ENCODE measurements at places on chromosomes 7 and 10.

GRCh38 chr7:66466081-66466600 lies 162.5 kb upstream of the KCTD7 start:
- DNase-seq: no peak

- DNase-seq: no peak
Measured at GRCh38 chr7:99992330-99993038, 16.7 kb upstream of the AZGP1 start.

DNA sequence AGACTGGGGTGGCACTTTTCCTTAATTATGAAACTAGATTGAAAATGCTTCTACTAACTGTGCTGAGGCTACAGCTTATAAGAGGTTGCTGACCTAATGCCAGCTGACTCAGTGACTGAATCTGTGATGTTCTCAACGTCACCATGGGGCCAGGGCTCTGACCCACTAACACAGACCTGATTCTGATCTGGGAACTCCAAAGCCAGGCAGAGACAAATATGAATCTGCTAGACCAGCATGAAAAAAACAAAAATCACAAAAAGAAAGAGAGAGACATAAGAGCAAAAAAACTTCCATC lies 16.1 kb downstream of the USP6NL start:
- no peak for DNase-seq

- DNase-seq: no peak
Measured at GRCh38 chr10:90947030-90947960, 26.4 kb upstream of the ANKRD1 start.

- DNase-seq: peak; percentile 26
Measured at GRCh38 chr10:66931340-66931948, 5.6 kb downstream of the LRRTM3 start.

DNA sequence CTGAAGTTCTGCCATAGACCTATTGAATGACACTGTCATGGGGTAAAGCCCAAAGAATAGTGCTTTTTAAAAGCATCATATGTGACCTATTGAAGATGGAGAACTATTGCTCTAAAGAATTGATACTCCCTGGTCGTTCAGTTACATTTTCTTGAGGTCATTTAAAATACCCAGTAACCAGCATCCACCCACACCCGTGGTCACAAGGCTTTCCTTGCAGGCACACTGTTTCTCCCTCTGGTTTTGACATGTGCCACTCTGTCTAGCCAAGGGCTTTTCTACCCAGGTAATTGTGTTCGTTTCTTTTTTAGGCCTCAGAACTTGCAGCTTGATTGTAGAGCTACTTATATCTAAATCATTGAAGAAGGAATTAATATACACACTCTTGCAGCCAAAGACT lies 68.3 kb upstream of the LYZL2 start:
- no peak for DNase-seq

DNA sequence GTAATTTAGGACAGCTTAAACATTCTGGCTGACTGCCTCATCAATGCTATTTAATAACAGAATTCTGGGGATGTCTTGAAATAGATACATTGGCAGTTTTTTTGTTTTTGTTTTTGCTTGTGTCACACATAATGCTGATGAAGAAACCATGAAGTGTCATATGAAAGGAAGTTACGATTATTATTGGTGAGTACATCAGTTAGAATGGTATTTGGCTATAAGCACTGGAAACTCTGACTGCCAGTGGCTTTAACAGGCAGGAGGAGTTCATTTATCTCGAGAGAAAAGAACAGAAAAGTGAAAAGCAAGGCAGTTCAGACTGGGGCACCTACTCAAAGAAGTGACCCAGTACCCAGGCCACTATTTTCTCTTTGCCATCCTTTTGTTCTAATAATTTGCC lies 18.1 kb downstream of the LSM8 start:
- DNase-seq: no peak

- DNase-seq: no peak
Measured at GRCh38 chr7:8184221-8184620, 77.7 kb downstream of the ICA1 start.

DNA sequence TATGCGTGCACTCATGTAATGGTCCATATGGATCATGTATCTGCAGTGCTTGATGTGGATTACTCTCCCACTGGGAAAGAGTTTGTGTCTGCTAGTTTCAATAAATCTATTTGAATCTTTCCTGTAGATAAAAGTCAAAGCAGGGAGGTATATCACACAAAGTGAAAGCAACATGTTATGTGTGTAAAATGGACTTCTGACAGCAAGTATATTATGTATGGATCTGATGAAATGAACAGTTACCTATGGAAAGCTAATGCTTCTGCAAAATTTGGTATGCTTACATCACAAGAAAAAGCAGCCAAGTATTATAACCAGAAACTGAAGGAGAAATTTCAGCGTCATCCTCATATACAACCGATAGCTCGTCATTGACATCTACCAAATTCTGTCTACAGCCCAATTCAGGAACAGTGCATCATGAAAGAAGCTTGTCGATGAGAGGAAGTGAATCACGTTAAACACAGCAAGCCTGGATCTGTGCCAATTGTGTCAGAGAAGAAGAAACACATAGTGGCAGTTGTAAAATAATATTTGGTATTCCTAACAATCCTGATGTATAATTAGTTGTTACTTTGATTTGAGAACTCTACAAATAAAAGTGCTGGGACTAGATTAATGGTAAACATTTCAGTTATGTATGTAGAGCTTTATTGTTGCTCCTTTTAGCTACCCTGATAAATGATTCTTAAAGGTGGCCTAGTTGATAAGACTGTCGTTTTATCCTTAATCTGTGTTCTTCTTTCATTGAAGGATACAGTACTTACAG lies 14.2 kb upstream of the SYPL1 start:
- no peak for DNase-seq

DNA sequence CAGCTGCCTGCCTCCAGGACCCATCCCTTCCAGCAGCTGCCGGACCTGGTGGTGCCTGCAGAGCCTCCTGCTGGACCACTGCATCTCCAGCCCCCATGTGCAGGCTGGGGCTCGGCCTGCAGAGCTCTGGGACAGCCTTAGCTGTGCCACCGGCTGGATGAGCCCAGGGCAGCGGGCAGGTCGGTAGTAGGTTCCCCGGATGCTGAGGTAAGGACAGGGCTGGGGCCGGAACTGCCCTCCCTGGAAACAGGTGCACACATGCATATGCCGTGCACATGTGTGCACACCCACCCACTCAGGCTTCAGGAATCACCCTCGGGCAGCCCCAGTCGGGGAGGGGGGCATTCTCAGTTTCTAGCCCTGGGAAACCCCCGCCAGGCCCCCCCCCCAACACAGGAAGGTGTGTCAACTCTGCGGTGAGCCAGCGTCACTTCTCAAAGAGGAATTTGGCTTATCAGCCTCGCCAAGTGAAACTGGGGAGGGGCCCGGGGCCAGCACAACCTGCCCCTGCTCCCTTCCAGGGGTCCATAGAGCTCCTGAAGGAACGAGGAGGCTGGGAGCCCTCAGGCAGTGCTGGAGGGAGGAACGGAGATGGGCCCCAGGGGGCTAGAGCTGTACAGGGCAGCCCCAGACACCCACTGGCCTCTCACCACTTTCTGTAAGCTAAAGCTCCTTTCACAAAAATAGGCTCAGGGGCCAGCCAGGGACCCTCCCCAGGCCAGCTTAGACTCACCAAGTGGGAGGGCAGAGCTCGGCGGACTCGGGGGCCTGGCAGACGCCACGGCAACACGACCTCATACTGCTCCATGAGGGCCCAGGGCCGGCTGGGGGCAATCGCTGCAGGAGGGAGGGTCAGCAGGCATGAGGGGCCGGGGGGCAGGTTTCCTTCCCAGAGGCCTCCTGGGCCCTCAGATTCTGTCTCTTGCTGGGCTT lies 1.7 kb downstream of the ADAM8 start:
- no peak for DNase-seq

DNA sequence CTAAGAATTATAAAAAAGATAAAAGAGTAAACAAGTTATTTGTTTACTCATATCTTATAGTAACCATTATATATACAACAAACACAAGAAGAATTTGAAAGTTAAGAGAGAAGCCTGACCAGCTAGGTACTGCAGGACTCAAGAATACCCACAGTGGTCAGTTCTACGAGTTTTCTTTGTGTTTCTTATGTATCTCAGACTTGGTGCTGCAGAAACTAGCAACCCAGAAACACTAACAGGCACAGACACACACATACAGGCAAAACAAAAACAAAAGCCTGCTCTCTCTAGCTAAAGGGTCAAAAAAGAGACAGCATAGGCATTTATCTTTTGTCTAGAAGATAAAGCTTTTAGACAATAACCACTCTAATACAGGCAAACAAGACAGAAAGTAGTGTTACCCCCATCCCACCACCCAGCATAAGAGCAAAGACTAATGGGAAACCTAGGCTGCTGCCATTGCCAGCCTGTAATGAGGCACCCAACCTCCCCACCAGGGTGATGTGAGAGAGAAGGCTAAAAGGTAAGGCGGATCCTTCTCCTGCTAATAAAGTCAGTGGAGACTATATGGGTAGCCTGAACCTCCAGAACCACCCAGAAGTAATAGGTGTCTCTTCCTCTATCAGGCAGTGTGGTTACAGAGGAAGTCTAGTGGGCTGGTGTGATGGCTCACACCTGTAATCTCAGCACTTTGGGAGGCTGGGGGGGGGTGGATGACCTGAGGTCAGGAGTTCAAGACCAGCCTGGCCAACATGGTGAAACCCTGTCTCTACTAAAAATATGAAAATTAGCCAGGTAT lies 113.9 kb downstream of the DNAJC1 start:
- no peak for DNase-seq

- no peak for DNase-seq
Measured at GRCh38 chr7:32522746-32523530, 27.6 kb downstream of the AVL9 start.

GRCh38 chr10:128009372-128010126 lies 102.6 kb downstream of the PTPRE start:
- no peak for DNase-seq

DNA sequence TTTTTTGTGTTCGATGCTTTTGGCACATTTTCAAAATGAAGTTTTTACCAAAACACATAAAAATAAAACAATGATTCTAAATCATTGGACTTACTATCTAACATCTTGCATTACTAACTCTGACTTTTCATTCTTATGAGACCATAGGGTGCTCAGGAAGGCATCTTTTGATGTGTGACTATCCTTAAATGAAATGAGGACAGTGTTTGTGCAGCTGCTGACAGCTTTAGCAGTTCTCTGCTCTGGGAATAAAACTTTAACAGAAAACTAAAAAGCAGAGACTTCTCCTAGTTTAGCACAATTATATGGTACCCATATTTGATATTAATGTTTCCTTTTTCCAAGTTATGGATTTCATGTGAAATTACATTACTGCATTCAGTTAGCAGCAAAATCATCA lies 471.6 kb downstream of the ARL4A start:
- DNase-seq: no peak

- DNase-seq: no peak
Measured at GRCh38 chr10:5442065-5442989, 30.0 kb downstream of the NET1 start.

GRCh38 chr10:101071267-101071884 lies 9.6 kb downstream of the KAZALD1 start:
- DNase-seq: no peak

DNA sequence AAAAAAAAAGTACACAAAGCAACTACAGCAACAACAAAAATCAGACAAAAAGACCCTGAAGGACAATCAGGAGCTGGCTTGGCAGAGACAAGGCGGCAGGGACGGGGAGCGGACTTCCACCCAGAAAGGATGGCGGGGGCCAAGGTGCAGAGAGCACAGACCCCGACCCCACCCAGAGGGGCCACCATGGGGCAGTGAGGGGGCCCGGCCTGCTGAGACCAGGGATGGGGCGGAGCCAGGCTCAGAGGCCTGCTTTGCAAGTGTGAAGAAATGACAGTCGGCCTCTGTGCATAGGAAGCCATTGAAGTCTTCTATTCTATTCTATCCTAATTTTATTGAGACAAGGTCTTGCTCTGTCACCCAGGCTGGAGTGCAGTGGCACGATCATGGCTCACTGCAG lies 82.0 kb downstream of the ELFN1 start:
- no peak for DNase-seq

GRCh38 chr10:124119946-124120345 lies 26.5 kb upstream of the CHST15 start:
- DNase-seq: peak; percentile 32

- no peak for DNase-seq
Measured at GRCh38 chr7:1952781-1953180, 280.0 kb downstream of the MAD1L1 start.

GRCh38 chr7:103149808-103150180 lies 895 bp upstream of the NAPEPLD start:
- DNase-seq: no peak

DNA sequence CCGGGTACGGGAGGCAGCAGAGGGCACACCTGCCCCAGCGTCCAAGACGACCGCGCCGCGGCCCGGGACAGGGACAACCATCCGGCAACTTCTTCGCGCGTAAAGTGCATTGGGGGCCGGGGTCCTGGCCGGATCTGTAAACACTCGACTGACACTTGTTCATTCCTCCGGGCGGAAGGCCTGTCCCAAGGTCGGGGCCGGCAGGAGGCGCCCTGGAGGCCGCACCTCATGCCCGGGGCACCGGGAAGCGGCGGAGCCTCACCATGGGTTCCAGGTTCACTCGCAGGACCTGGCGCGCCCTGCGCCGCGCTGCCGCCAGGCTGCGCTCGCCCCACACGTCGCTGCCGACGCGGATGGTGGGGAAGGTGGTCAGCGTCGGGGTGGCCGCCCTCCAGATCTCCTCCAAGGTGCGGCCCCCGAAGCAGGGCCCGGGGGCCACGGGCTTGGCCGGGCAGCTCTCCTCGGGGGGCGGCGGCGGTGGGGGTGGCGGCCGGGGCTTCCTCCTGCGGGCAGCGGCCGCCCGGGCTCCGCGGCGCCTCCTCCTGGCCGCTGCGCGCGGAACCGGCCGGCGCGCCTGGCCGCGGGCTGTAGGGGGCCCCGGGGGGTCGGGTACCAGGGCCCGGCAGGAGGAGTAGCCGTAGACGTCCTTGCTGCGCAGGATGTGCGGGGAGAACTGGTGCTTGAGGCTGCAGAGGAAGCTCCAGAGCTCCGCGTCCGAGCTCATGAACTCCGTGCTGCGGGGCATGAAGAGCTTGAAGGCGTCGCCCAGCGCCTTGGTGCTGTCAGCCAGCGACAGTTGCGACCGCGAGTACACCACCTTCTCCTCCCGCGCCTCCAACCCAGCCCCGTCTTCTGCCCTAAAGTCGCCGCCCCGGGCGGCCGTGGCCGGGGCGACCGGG lies 746 bp downstream of the CCDC71L start:
- peak; percentile 59 for DNase-seq

- no peak for DNase-seq
Measured at GRCh38 chr7:135970682-135971365, 6.3 kb downstream of the MTPN start.

GRCh38 chr7:157499835-157500153 lies 163.0 kb downstream of the DNAJB6 start:
- no peak for DNase-seq

DNA sequence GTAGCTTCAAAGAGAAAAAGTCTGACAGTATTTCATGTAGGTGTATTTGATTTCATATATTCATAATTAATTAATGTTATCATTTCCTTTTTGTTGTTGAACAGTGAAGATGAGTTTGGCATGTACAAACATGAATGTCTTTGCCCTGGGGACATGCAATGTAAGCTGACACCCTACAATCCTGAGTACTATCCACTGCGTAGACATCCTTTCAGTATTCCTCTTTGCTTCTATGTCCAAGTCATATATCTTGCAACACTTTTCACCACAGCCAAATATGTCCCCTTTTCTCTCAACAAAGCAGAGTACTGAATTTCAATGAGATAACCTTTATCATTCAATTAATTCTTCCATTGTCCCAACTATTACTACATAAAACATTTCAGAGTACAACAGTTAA lies 93.6 kb downstream of the GPR37 start:
- no peak for DNase-seq

All from CMK (cell line).